Effector memory CD8-positive, alpha-beta T cell (primary cell): ENCODE measurements at places on chromosomes 12 and 14.
A peak's percentile ranks its signal among the peaks of the same experiment; 100 is the strongest.

GRCh38 chr12:100798286-100799160 is 3.9 kb downstream of the ANO4 start:
- DNase-seq, result no peak

GRCh38 chr14:99936738-99937474 is 128.3 kb upstream of the EVL start:
- no peak for DNase-seq

- DNase-seq, result no peak
Measured at GRCh38 chr14:68703093-68703492, 89.8 kb downstream of the ZFP36L1 start.

DNA sequence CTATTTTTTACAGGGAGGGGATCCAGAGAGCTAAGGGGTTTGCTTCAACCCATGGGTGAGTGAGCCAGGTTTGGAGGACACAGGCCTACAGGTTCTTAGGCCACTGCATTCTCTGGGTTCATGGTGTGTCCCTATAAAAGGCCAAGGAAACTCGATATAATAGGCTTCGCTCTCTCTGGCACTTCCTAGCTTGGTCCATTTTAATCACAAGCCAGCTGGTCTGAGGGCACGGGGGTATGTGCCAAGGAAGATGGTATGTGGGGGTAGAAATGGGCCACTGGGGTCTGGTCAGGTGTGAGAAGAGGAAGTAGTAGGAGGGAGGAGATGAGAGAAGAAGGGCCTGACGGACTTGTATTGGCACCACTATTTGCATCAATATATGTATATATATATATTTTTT is 4.9 kb downstream of the ETV6 start:
- DNase-seq, result no peak

GRCh38 chr14:95260537-95261361 is 59.0 kb downstream of the CLMN start:
- DNase-seq, result no peak

- no peak for DNase-seq
Measured at GRCh38 chr14:95073947-95074346, 83.4 kb downstream of the DICER1 start.

DNA sequence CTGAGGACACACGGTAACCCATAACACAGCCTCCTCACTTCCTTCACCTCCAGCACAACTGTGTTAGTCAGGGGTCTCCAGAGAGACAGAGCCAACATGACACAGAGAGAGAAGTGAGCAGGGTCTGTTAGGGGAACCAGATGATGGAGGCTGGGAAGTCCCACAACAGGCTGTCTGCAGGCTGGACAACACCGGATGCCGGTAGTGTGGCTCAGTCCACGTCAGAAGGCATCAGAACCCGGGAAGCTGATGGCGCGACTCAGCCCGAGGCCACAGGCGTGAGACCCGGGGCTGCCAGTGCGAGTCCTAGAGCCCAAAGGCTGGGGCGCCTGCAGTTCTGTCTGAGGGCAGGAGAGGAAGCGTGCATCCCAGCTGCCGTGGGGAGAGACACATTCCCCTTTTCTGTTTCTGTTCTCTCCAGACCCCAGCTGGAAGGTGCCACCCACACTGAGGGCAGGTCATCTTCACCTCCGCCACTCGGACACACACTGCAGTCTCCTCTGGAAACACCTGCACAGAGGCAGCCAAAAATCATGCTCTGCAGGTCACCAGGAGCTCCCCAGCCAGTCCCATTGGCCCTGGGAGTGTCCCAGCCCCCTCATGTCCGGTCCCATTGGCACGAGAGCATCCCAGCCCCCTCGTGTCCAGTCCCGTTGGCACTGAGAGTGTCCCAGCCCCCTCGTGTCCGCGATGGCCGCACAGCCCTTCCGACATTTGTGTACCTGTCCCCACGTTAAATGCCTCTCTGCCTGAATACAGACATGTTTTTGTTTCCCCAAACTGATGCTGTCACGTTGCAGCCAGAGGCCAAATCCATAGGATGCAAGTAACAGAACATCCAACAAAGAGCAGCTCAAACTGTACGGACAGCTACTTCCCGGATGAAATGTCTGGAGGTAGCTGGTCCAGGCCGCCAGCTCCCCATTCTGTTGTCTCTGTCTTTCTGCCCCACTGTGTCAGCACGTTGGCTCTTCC is 7.9 kb upstream of the FBRSL1 start:
- DNase-seq, result no peak

DNA sequence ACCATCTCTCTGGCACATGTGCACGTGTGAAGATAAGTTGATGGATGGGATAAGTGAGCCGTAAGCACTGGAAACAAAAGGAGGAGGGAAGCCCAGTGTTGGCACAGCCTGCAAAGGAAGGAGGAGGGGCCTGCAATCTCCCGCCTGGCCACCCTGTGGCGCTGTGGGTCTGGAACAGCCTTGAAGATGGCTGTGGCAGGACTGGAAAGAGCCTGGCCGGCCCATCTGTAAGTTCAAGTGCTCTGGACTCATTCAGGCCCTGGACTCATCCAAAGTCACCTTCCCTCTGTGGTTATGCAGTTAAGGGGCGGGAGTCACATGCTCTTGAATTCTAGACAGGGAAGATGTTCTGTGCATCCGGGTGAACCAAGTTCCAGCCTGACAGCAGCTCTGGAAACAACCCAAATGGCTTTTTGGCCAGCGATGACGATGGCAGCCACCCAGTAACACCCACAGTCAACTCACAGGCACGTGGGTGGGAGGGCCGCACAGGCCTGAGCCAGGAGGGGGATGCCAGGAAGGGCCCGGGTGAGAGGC is 50.4 kb downstream of the CHGA start:
- DNase-seq, result no peak

- DNase-seq, result no peak
Measured at GRCh38 chr14:23067847-23068788, 10.8 kb upstream of the CDH24 start.

GRCh38 chr12:109476807-109477184 is 304 bp downstream of the KCTD10 start:
- no peak for DNase-seq

DNA sequence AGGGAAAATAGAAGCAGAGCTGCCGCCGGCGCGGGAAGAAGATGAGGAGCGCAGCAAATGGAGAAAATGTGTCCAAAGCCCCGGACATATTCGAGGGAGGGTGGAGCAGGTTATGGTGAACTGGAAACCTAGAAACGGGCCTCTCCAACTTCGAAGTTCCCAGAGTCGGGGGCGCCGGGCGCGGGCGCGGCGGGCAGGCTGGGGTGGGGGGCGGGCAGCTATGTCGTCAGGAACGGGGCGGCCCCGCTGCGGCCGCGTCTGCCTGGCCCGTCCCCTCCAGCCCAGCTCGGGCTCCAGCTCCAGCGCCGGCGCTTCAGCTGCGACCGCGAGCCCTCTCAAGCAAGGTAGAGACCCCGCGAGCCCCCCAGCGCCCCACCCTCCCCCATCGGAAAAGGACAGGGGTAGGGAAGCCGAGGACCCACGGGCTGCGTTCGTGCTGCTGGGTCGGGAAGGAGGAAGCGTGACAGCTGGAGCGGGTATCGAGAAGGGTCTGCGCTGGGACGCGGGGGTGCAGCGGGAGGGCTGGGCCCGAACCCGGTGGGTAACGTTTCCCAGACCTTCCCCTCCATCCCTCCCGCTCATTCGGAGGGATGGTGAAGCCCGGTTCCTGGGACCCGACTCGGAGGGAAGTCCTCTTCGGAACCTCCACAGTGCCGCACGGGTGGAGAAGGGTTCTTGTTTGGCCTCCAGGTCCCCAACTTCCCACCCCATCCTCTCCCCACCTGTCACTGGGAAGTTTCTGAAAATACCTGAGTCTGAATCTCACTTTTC is 1.0 kb downstream of the DGKA start:
- no peak for DNase-seq

- DNase-seq, result no peak
Measured at GRCh38 chr14:101129521-101130167, 226.1 kb upstream of the RTL1 start.

DNA sequence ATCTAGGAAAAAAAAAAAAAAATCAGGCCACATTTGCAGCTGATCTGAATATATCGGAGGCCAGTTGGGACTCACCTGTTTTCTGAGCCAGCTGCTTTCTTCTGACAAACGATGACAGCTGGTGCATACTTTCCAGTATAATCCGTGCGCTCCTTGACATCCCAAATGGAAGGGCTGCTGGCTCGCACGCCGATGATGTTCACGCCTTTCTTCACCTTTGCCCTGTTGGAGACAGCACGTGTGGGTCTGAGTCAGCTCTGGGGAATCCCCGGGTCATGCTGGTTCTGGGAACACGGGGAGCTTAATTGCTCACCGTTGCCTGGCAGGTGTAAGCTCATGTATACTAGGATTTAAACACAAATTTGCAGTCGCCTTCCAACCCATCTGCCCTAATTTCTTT is 372.8 kb downstream of the TMEM132D start:
- DNase-seq, result no peak

DNA sequence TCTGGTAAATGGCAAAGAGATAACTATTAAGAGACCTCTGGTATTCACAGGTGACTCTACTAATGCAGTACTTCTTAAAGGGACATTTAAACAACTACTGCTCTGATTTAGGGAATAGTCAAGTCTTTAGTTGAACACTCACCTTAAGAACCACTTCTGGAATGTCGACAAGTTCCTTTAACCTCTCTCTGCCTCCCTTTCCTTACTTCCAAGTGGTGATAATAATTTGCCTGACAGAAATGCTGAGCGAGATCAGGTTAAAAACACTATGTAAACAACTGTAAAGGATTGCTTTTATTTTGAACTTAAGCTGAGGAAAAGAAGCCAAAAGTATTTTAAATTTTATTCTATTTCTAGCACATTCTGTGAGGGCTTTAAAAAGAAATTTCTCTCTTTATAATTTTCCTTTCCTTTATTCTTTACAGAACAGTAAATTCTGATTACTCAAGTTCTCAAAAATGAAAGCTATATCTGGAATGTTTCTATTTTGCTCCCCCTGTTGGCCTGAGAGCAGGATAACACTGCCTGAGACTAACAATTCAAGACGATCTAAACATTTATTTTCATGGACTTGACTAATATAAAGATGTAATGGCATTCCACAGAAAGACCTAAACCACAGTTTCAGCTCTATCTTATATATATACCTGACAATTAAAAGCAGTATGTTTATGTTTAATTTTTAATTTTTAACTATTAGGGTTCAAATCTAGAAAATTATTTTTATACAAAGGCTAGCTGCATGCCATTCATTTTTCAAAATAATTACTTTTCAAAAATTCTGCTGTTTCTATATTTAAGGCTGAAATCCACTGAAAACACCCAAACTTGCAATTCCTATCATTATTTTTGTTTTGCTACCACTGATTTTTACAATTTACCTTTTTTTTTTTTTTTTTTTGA is 29.2 kb downstream of the ZCCHC8 start:
- no peak for DNase-seq

GRCh38 chr14:56569174-56569573 is 10.4 kb upstream of the TMEM260 start:
- no peak for DNase-seq

GRCh38 chr12:52401526-52401925 is 4.6 kb downstream of the KRT82 start:
- no peak for DNase-seq

- DNase-seq, result no peak
Measured at GRCh38 chr14:26845151-26845818, 247.5 kb upstream of the NOVA1 start.

DNA sequence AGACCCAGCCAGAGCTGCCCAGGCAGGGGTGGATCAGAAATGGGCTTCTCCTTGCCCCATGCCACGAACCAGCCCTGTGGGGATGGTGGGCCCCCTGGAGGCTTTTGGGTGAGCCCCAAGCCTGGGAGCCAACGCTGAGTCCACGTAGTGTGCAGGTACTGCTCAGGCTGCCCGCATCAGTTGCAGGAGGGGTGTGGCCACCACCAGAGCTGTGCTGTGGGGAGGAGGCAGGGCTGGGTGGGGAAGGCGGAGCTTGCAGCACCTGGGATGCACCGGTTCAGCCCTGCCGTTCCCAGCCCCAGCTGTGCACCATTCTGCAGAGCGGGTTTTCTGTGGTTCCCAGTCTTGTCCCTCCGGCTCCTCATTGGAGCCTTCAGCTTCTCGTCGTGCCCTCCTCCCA is 36.3 kb downstream of the IL31 start:
- DNase-seq, result no peak

- DNase-seq, result no peak
Measured at GRCh38 chr14:25050269-25051150, 563 bp upstream of the STXBP6 start.

GRCh38 chr14:86057018-86057667 is 527.2 kb downstream of the FLRT2 start:
- peak; percentile 12 for DNase-seq

- no peak for DNase-seq
Measured at GRCh38 chr12:84506282-84506681, 406.3 kb downstream of the SLC6A15 start.

DNA sequence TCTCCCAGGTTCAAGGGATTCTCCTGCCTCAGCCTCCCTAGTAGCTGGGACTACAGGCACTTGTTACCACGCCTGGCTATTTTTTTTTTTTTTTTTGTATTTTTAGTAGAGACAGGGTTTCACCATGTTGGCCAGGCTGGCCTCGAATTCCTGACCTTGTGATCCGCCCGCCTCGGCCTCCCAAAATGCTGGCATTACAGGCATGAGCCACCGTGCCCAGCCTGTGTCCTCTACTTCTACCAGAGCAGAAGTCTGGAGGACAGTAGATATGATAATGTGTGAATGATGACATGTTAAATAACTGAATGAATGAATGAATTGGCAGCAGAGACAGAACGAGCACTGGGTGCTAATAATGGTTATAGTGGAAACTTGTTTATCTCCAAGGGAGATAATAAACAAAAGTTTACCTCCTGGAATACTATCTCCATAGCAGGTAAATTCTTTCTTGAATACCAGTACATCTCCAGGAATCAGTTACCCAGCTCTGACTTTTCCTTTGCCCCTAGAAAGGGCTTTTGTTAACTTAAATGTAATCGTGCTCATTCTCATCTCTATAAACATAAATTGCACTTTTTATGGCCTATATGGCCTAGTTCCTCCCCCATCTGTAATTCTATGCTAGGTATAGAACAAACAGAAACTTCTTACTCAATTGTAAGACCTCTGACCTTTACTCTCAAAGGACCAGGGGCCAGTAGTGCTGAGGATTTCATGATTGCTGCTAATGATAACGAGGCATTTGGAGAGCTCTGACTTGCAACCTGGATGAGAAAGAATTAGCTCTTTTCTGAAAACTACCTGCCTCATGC is 7.2 kb upstream of the LGALS3 start:
- no peak for DNase-seq

DNA sequence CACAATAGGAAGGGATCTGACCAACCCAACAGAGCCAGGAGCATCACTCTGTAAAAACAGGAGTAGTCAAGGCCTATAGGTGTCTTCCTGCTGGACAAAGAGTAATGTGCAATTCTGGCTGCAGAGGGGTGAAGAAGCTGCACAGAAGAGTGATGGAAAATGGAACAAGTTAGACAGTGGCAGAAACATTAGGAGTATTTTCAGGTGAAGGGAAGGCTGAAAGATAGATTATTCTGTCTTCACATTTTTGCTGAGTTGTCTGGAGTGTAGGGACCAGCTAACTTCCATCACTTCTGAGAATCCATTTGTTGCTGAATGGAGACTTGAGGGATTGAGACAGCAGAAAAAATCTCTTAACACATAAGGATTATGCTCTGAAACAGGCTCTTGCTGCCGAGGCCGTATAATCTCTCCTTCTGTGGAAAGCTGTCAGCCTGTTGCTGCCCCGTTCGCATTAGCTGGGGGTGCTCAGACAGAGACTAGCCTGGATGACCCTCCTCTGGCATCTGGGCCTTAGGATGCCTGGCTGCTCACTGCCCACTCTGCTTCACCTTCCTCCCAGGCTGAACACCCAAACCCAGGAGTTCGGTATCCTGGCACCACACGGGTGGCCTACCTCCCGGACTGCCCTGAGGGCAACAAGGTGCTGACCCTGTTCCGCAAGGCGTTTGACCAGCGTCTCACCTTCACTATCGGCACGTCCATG is 3.1 kb upstream of the ARHGEF25 start:
- no peak for DNase-seq
